Gastrocnemius medialis (tissue), 4 donors: ENCODE measurements at places on chromosomes 3 and 15. TPM values are rescaled to one million over a fixed set of nuclear protein-coding genes. Genes with fewer than 3 reads are reported as not detected.

KNSTRN gene
- total RNA-seq = 30.9 TPM

SNX22 gene
- total RNA-seq = not detected

LRTM1 gene
- not detected for total RNA-seq

GPR62 gene
- 2.5 TPM for total RNA-seq

DPPA2 gene
- not detected for total RNA-seq

SLC6A20 gene
- 0.49 TPM for total RNA-seq

ANKRD34C gene
- total RNA-seq = not detected

GABRR3 gene
- not detected for total RNA-seq

PLA2G4F gene
- total RNA-seq = 8.4 TPM
